ENCODE measurements at places on chromosomes 1 and 21. TPM values are rescaled to one million over a fixed set of nuclear protein-coding genes. Genes with fewer than 3 reads are reported as not detected.

FAM72B gene
- polyA plus RNA-seq = not detected

C1orf210 gene
- not detected for polyA plus RNA-seq

SZRD1 gene
- 54.4 TPM for polyA plus RNA-seq

UBASH3A gene
- polyA plus RNA-seq = 0.08 TPM

USH2A gene
- 0.03 TPM for polyA plus RNA-seq

CDC14A gene
- polyA plus RNA-seq = 2.4 TPM

CACNA1S gene
- polyA plus RNA-seq = not detected
